ENCODE measurements at places on chromosomes 13 and 19. TPM values are rescaled to one million over a fixed set of nuclear protein-coding genes. Genes with fewer than 3 reads are reported as not detected.

PRRG2 gene
- total RNA-seq = 9.3 TPM

ZNF486 gene
- total RNA-seq = 1.3 TPM

DNA sequence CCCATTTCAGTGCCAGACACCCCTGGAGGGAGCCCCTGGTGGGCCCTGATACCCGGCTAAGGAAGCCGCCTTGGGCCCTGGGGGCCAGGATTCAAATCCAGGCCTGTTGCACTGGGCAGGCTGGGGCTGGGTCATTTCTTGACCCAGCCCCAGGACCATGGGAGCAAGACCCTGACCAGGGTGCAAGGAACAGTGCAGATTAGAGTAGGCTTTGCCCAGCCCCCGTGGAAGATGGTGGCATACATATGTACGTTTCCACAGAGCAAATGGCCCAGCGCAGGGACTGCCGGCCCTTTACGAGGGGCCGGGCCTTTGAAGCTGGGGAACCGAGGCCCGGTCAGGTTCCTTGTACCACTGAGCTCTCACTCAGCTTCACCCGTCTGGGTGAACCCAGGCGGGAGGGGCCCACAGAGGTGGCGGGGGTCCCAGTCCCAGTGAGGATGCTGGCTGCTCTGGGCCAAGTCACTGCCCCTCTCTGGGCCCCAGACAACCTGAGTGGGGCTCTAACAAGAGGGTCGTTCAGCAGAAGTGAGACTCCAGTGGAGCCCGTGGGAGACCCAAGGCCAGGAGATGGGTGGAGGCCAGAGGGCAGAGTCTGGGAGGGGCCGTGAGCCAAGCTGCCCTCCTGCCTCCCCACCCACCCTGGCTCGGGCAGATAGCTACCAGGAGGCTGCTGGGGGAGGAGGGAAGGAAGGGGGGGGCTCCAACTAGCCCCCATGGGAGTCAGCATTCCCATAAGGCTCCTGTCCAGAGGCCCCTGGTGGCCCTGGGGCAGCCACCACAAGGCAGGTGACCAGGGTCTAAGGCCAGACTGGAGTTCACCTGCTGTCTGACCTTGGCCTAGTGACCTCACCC, 2.7 kb downstream of the MKNK2 start:
- DNase-seq = no peak

- no peak for DNase-seq
These were observed 207.8 kb downstream of the NDFIP2 start for GRCh38 chr13:79688741-79689140.

- no peak for DNase-seq
These were observed 1.9 kb downstream of the MRPS12 start for GRCh38 chr19:38932425-38933179.

DNA sequence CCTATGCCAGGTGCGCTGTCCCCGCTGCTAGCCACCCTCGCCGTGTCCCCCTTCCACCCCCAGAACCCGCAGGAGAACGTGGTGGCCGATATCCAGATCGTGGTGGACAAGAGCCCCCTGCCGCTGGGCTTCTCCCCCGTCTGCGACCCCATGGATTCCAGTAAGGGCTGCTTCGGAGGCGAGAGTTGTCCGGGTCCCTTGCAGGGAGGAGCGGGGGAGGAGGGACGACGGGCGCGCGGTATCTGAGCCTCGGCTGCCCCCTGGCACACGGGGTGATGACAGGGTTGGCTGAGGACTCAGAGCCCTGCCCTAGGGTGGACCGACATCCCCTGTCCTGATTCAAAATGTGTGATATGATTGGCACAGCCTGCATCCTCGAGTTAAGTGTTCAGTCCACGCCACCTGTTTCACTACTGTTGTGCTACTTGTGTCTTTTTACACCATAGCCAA, 653 bp downstream of the MVB12A start:
- DNase-seq = no peak

DNA sequence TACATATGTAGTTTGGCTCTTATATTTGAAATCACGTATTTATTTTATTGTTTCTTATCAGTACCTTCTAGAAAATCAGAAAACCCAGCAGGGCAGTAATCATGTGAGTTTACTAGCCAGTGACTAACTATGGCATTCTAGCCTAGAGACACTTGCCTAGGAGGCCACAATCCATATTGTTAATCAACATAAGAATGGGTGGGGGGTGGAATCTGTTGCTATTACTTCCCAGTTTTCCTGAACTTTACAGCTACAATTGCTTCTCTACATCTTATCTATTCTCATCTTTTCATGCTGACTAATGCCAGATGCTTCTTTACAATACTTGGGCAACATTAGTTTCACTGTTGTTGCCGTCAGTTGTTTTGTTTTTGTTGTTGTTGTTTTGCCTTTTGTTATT, 18.7 kb upstream of the ATXN8OS start:
- no peak for DNase-seq

GRCh38 chr13:64936879-64937278, 2293.3 kb downstream of the PCDH9 start:
- DNase-seq = no peak

DNA sequence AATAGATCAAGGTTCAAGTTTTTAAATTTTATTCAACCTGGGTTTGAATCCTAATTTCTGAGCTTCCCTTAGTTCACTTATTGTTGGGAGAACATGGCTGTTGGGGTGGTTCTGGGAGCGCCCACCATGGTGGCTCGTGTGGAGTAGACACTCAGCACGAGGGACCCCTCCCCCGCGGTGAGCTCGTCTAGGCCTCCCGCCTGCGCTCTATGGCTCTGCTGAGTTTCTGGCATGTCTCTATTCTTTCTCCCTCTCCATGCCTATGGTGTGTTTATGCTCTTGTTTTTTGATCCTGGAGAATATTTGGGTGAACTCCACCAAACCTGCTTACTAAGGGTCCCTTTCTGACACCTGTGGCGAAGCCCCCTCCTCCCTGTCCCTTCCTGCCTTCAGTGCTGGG, 1.6 kb upstream of the EPN1 start:
- no peak for DNase-seq

DNA sequence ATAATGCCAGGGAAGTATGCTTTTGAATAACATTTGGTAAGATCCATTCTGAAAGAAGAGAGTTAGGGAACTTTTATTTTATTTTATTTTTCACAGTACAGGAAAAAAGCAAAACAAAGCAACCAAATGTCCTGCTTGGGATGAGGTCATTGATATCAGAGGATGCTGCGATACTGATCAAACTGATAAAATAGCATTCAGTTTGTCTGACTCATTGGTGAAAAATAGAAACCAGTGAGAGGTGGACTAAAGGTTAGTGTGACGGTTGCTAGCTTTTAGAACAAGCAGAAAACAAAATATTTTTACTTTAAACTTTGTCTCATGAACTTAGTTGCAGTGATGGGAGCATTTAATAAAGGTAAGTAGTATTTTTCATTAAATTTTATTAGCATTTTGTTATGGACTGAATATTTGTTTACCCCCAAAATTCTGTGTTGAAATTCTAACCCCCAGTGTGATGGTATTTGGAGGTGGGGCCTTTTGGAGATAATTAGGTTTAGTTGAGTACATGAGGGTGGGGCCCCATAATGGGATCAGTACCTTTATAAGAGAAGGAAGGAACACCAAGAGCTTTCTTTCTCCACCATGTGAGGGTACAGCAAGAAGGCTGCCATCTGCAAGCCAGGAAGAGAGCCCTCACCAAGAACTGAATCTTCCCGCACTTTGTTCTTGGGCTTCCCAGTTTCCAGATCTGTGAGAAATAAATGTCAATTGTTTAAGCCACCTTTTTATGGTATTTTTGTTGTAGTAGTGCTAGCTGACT, 37.3 kb downstream of the ITGBL1 start:
- DNase-seq = no peak

DNA sequence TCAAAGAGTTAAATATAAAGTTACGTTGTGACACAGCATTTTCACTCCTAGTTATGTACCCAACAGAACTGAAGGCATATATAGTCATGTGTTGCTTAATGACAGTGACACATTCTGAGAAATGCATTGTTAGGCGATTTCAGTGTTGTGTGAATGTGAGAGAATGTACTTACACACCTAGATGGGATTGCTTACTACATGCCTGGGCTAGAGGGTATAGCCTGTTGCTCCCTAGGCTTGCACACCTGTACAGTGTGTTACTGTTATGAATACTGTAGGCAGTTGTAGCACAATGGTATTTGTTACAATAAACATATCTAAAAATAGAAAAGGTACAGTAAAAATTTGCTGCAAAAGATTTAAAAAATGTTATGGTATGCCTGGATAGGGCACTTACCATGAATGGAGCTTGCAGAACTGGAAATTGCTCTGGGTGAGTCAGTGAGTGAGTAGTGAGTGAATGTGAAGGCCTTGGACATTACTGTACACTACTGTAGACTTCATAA, 89.2 kb downstream of the DHRS12 start:
- DNase-seq = no peak

GRCh38 chr19:1292419-1293151, 6.9 kb downstream of the EFNA2 start:
- no peak for DNase-seq

GRCh38 chr13:47555235-47555634, 445.8 kb downstream of the SUCLA2 start:
- no peak for DNase-seq

- DNase-seq = no peak
These were observed 279.8 kb upstream of the EDNRB start for GRCh38 chr13:78198419-78198818.

DNA sequence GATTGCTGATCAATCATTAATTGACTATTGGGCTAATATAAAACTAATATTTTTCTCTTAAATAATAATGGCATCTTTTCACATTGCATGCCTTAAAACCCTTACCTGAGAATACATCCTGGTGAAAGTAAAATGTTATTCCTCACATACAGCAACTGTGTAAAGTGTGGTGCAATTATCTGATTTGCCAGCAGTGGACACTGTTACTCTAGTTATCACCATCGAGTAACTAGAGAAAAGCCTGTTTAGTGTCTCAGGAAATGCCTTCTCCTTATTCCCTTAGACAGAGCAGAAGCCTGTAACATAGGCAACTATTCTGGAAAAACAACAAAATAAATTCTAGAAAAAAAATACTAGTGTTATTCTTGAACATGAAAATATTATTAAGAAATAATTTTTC, 459.8 kb downstream of the FGF14 start:
- no peak for DNase-seq

- DNase-seq = no peak
These were observed 39.6 kb downstream of the COL4A2 start for GRCh38 chr13:110346661-110347067.
